ENCODE measurements at places on chromosomes 1 and 21.

GRCh38 chr1:204263254-204263910 is 49.6 kb upstream of the GOLT1A start:
- DNase-seq = no peak

- DNase-seq = no peak
Measured at GRCh38 chr1:118984722-118985639, 3.2 kb downstream of the TBX15 start.

DNA sequence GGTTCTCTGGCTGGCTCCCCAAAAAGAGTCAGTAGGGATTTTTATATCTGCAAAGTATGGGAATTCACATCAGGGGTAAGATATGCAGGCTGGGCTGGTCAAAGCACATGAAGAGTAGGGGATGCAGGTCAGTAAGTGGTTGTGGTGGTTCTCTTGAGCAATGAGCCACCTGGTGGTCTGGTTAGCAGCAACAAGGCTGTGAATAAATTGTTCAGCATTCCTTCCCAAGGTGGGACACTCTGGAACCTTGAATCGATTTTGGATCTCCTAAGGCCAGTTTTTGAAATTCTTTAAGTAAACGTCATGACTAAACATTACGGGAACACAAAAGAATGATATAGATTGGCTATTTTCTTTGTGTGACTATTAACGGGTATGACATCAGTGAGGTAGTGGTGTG is 563.0 kb upstream of the NEGR1 start:
- DNase-seq = no peak

DNA sequence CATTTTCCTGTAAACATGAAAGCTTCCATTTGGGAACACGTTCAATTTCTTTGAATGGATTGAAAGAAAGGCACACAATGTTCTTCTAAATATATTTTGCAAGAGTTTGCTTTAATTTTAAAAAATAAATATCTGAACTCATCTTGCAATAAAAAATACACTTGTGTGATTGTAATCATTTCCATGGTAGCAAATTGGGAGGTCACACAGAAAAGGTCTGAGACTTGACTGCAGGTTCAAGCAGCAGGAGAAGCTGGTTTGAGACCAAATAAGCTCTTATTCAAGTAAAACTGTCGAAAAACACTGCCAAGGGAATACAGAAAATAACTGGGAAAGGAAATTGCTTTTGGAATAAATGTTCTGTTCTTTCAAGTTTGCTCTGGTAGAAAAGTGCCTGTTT is 498.9 kb downstream of the ADGRL2 start:
- no peak for DNase-seq

- no peak for DNase-seq
Measured at GRCh38 chr1:218964471-218965185, 209.1 kb upstream of the LYPLAL1 start.

- no peak for DNase-seq
Measured at GRCh38 chr1:156913809-156914387, 6.5 kb upstream of the LRRC71 start.

- no peak for DNase-seq
Measured at GRCh38 chr1:223001653-223002634, 141.1 kb downstream of the TLR5 start.

DNA sequence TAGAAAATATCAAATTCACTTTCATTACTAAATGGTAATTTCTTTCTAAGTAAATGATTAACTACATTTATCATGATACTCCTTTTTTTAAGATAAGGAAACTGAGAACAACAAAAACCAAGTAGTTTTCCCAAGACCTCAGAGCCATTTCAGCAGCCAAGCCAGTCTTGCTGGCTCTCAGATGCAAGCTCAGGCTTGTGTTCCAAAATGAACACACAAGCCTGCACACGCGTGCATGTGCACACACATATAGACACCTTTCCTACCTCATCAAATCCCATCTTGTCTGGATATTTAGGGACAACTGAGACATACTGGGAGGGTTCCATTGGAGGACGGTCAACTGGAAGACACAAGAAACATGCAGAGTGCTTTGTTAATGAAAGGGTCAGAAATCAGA is 83.0 kb downstream of the COLGALT2 start:
- no peak for DNase-seq

- no peak for DNase-seq
Measured at GRCh38 chr1:157540160-157540748, 12.1 kb downstream of the FCRL5 start.

- no peak for DNase-seq
Measured at GRCh38 chr1:13513063-13513894, 524 bp downstream of the LRRC38 start.

GRCh38 chr1:96569288-96569687 is 152.3 kb upstream of the PTBP2 start:
- no peak for DNase-seq

DNA sequence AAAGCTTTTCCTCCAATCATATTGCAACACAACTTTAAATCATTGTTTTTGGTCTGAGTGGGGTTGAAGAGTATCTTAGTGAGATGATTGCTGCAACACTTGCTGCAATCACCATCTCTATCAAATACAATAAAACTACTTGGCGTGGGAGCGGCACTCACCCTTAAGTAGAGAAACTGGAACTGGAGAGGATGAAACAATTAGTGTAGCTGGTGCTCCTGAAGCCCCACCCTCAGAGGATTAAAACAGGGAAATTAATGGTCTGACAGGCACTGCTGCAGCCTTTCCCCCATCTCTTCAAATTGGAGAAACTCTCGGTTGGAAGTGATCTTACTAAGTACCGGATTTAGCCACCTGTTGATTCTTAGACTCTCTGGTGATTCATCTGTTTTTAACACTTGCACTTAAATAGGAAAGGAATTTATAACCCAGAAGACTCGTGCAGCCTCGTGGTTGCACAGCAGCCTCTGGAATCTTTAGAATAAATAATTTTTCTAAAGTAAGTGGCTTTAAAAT is 80.5 kb upstream of the KIF26B start:
- DNase-seq = no peak

- DNase-seq = no peak
Measured at GRCh38 chr1:227774821-227775661, 39.8 kb downstream of the SNAP47 start.

DNA sequence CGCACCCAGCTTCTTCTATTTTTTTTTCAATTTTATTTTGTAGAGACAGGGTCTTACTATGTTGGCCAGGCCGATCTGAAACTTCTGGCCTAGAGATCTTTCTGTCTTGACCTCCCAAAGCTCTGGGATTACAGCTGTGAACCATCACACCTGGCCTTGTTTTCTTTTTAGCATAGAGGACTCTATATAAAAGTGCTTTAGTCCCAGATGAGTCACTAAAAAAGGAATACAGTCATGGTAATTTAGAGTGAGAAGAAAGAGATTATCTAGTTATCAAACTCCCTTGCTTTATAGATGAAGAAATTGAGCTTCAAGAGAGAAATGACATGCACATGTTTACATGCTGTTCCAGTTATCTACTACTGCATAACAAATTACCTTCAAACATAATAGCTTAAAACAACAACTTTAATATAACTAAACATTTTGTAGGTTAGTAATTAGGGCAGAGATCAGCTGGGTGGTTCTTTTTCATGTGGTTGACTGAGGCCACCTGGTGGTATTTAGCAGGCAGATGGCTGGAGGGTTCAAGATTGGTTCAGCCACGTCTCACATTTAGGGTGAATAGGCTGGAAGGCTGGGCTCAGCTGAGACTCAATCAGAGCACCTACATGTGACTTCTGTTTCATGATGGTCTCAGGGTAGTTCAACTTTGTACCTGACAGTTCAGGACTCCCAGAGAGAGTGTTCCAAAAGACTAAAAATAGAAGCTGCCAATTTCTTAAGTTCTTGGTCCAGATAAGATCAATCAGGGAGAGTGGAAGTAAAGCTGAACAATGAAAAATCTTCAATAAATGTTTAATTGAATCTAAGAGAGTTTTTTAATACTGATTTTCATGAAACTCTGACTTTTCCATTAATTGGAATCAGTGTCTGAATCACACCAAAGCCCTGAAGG is 16.9 kb upstream of the MTF2 start:
- peak; percentile 7 for DNase-seq

Data from activated CD4-positive, CD25-positive, alpha-beta regulatory T cell (primary cell).